ENCODE measurements at places on chromosomes 1 and 21.
A peak's percentile ranks its signal among the peaks of the same experiment; 100 is the strongest.

GRCh38 chr1:6012529-6013318, 20.5 kb upstream of the NPHP4 start:
- no peak for DNase-seq

GRCh38 chr1:55127827-55128343, 87.3 kb downstream of the USP24 start:
- peak; percentile 14 for DNase-seq

DNA sequence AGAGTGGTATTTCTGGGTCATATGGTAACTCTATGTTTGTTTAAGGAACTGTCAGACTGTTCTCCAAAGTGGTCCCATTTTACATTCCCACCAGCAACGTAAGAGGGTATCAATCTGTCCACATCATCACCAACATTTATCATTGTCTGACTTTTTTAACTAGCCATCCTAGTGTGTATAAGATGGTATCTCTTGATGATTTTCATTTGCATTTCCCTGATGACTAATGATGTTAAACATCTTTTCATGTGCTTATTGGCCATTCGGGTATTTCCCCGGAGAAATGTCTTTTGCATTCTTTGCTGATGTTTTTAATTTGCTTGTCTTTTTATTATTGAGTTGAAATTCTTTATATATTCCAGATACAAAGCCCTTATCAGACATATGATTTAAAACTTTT, 370.1 kb upstream of the NR5A2 start:
- DNase-seq: no peak

- DNase-seq: no peak
These were observed at the start of gene OR10T2 for GRCh38 chr1:158398818-158399514. Gene OR10T2 (minus strand): TSS chr1:158399466. CDS start chr1:158399466, 0 bp downstream.

DNA sequence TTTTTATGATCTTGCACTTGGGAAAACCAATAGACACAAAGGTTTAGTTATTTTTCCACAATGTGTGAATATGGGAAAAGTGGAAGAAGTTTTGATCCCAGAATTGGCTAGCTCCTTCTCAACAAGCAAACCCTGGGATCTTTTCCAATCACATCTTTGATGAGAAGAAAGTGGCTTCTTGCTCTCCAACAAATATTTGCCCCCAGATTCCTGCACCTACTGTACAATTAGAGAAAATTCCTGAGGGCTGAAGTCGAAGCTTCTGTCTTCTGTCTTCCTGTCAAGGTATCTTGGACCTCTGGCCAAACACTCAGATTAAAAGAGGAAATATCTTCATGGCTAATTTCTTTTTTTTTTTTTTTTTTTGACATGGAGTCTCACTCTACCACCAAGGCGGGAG, 113.1 kb upstream of the SLC45A1 start:
- DNase-seq: no peak

DNA sequence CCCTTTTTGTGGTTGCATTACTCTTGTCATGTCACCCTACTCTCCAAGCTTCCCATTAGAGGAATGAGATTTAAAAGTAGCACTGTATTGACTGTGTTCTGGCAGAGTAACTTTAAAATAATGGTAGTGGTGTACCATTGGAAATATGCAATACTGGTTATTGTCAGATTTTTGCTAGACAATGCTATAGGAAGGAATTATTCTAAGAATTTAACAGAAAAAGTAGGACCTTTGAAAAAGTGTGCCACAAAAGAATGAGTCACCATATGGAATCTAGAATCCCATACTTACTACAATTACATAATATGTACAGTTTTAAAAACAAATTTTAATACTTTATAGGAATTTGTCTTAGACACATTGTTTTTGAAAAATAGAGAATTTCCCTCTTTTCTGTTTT, 13.8 kb downstream of the MIER1 start:
- DNase-seq: no peak

DNA sequence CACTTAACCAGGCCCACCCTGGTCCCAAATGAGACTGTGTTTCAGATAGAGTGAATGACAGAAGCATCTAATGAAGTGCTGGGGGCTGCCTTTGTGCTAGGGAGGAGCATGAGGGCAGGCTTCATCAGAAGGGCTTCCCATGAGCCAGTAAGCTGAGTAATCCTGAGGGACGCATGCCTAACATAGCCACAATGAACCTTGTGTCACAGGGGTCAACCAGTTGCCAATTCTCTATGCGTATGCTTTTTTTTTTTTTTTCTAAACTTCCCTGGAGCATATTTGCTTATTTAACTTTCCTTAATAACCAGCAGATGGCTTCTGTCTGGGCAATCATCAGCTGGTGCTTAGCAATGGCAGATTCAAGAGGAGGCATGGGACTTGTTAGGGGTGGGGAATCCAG, 25.5 kb upstream of the CYP2J2 start:
- DNase-seq: no peak

DNA sequence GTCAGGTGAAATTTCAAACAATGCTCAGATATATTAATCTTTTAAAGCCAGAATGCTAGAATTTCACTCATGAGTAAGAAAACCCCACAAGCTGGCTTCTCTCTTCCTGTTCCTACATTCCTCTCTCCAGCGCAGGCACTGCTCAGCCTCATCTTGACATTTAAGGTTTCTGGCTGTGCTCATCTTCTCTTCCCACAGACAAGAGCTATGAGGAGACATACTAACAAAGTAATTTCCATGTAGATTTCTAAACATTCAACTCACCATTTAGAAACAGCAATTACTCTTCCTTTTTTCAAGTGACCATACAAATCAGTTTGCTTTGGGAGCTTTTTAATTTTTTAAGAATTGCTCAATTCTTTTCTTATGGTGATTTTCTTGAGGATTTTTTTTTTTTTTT, 7.8 kb upstream of the LRRC8D start:
- DNase-seq: no peak

DNA sequence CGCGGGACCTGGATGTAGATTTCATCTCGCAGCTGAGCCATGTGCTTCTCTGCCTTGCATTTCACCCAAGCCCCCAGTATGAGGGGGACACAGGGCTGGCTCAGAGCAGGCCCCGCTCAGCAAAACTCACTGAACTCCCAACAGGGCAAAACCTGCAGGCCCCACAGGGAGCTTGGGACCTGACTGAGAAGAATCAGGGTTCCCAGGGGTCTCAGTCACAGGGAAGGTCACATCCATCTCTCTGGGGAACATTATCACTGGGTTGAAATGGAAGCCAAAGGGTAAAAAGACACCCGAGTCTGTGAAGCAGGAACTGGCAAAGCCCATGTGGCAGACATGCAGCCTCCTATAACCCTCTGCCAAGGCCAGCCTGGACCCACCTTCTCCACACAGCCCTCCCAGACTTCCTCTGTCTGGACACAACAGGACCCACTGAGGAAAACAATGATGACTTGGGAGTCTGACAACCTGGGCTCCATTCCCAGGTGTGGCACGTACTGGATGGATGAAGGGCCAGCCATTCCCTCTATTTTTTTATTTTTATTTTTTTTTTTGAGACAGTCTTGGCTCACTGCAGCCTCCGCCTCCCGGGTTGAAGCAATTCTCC, 11.7 kb downstream of the HSPG2 start:
- DNase-seq: no peak

- no peak for DNase-seq
These were observed 11.2 kb downstream of the SLFNL1 start for GRCh38 chr1:41010345-41010744.
